ENCODE measurements at places on chromosomes 1 and 21.

DNA sequence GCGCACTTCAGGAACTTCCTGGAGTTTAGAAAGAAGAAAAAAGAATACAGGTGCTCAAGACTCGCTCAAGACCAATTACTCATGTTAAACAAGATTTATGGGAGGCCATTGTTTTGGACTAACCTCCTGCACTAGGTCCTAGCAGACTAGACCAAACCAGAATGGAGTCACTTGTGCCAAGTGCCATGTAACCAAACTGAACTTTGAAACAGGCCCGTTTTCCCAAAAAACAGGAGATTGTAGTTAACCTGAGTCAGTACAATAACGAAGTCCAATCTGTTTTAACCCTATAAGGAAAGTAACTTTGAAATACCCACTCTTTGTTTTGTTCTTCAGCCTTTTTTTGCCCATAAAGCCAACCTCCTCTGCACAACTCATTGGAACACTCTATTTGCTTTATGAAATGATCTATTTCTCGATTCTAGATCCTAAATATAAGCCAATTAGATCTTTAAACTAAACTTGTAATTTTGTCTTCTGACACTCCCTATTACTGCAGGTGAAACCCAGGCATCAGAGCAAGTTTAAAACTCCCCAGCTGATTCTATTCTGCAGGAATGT lies 695 bp upstream of the NTPCR start:
- no peak for DNase-seq

DNA sequence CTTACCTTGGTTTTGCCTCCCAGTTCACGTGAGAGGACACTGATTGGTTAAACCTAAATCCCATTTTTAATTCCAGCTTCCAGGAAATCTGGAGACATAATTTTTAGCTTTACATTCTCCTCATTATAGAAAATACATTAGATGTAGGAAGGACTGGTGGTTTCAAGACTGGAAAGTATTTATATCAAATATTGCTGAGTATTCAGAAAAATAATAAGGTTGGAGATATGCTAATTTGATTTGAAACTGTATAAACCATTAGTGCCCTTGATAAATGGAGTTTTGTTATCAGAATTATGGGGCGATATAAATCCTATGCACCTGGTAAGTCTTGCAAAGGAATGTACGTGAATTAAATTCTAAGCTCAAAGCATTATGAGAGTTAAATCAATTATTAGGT lies 218.0 kb upstream of the ADGRL4 start:
- no peak for DNase-seq

DNA sequence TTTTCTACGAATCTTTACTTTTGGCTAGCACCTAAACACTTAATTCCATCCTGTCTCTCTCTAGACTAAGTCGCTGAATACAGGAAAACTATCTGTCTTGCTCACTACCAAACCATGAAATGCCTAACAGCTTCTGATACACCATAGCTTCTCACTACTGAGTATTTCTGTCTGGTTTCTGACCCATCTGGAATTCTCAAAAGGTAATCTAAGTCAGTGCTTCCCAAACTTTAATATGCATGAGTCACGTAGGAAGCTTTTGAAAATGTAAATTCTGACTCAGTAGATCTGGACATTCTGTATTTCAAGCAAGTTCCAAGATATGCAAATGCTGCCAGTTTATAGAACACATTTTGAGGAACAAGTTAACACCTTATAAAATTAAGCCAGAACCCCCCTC lies 9.2 kb upstream of the OVGP1 start:
- no peak for DNase-seq

GRCh38 chr1:2451741-2452140 lies 24.3 kb upstream of the PLCH2 start:
- DNase-seq, result no peak

- no peak for DNase-seq
Measured at GRCh38 chr1:60102267-60103061, 28.9 kb upstream of the C1orf87 start.

DNA sequence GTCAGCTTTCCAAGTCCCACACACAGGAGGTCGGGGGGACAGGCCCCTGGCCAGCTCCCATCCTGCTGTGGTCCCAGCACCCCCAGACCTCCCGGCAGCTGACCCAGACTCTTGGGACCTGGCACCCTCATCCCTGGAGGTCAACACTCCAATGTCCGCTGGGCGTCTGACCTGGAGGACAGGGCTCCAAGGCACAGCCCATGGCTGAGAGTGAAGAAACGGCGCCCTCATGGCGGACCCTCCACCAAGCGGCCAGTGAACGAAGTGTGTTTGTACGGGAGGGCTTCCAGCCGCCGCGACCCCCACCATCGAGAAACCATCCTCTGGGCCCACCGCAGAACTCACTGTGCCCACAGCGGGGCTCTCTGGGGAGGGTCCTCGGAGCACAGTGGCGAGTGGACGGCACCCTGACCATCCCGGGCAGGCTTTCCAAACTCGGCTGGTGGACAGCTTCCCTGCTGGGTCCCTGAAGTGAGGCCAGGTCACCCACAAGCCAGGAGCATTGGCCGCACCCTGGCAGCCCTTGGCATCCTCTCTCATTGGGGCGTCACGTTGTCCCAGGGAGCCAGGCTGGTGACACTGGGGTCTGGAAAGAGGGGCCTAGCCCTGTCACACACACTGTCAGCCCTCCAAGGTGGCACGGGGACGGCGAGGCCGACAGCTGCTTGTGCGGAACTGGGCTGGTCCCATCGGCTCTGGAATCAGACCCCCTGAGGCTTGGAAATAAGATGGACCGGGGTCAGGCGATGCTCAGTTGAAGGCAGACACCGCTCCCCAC lies 47.8 kb upstream of the COL6A2 start:
- no peak for DNase-seq

- DNase-seq, result no peak
Measured at GRCh38 chr1:186792870-186793581, 35.7 kb upstream of the PLA2G4A start.

- no peak for DNase-seq
Measured at GRCh38 chr1:227447531-227447990, 115.8 kb upstream of the ZNF678 start.

- no peak for DNase-seq
Measured at GRCh38 chr1:156080241-156080862, 1.9 kb downstream of the MEX3A start.

DNA sequence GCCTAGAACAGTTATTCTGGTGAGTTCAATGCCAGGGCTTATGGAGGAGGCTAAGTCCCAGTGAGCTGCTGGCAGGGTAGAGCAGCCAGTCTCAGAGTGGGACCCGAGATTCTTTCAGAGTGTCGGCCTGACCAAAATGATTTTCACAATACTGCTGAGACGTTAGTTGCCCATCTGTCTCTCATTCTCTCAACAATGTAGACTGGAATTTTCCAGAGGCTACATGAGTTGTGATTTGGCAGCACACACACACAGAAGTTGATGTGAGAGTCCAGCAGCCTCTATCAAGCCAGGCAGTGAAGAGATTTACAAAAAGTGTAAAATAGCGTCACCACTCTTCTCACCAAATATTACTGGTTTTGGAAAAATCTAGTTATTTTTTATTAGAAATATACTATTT lies 21.7 kb downstream of the CACNA1S start:
- no peak for DNase-seq

GRCh38 chr1:46062651-46063319 lies 69.6 kb downstream of the PIK3R3 start:
- DNase-seq, result peak; percentile 48

GRCh38 chr21:8992731-8993174 lies 1528.6 kb upstream of the TPTE start:
- DNase-seq, result no peak

All from CD4-positive, alpha-beta T cell treated with Interleukin-12 subunit alpha and Interleukin-12 subunit beta, for 1 hour (primary cell).